ENCODE measurements at places on chromosomes 2 and 18. TPM values are rescaled to one million over a fixed set of nuclear protein-coding genes. Genes with fewer than 3 reads are reported as not detected.

DNA sequence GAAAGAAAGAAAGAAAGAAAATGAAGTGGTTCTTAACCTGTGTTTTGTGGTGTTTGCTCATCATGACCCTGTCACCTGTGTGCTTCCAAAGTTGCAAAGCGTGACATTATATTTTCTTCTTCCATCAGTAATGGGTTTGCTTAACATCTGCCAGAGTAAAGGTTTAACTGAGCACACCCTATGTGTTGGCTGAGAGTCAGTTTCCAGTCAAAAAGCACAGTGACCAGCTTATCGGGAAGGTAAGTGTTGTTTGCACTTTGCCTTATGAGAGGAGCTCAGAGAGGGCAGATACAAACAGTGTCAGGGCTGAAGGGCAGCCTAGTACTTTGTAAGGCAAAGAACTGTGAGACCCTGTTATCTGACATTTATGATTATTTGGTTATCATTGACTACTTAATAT lies 406.2 kb upstream of the CWC22 start:
- no peak for DNase-seq

DNA sequence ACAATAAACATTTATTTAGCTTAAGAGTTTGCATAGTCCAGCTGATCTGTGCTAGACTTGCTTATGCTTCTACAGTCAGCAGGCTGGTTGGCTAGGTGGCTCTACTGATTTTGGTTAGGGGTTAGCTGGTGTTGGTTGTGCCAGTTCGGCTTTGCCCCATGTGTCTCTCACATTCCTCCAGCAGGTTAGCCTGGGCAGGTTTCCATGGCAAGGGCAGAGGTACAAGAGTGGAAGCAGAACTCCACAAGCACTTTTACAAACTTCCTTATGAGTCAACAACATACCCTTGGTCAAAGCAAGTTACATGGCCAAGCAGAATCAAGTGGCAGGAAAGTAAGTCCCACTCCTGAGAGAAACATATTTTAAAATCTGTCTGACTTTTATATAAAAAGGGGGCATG lies 82.3 kb downstream of the SS18 start:
- DNase-seq: no peak

DNA sequence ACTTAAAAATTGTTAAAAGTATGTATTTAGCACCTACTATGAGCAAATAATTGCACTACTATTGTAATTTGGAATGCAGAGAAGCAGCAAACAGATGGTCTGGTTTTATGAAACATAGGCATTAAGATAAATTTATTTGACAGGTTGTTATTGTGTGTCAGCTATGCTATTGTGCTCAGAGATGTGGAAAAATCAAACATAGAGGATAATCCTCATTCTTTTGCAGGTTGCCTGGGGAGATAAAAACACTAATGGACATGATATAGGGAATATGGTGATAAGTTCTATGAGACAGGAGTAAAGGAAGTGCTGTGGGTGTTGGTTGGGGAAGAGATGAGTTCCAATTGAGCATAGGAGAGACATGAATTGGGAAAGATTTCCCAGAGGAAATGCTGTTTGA lies 71.3 kb downstream of the PPP1R1C start:
- DNase-seq: no peak

GRCh38 chr2:32752205-32752604 lies 124.4 kb downstream of the TTC27 start:
- DNase-seq: no peak

SCN3A gene
- total RNA-seq: not detected

GRCh38 chr2:53170466-53170865 lies 597.1 kb upstream of the CHAC2 start:
- DNase-seq: no peak

- DNase-seq: no peak
Observed at GRCh38 chr2:188364033-188364630, 72.5 kb downstream of the GULP1 start.
